ENCODE measurements at places on chromosomes 2 and 18.

- DNase-seq = no peak
These were observed 64.7 kb upstream of the MAPRE2 start for GRCh38 chr18:34976534-34976898.

GRCh38 chr2:195458936-195459335, 198.1 kb upstream of the SLC39A10 start:
- DNase-seq = no peak

- no peak for DNase-seq
These were observed 522.6 kb downstream of the TDRD15 start for GRCh38 chr2:21646345-21646744.

GRCh38 chr2:123976054-123976648, 48.9 kb upstream of the CNTNAP5 start:
- no peak for DNase-seq

- DNase-seq = no peak
These were observed 438.5 kb upstream of the TCF4 start for GRCh38 chr18:56026509-56026908.

DNA sequence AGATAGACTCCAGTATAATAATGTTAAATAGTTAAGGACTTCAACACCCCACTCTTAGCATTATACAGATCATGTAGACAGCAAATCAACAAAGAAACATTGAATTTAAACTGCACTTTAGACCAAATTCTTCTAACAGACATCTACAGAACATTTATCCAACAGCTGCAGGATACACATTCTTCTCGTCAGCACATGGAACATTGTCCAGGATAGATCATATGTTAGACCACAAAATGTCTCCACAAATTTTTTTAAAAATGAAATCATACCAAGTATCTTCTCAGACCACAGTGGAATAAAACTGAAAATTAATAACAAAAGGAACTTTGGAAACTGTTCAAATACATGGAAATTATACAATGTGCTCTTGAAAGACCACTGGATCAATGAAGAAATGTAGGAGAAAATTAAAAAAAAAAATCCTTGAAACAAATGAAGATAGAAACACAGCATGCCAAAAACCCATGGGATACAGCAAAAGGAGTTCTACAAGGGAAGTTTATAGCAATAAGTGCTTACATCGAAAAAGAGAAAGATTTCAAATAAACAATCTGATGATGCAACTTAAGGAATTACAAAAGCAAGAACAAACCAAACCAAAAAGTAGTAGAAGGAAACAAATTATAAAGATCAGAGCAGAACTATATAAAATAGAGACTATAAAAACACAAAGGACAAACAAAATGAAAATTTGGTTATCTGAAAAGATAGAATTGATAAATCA, 12.3 kb upstream of the SPP2 start:
- no peak for DNase-seq

DNA sequence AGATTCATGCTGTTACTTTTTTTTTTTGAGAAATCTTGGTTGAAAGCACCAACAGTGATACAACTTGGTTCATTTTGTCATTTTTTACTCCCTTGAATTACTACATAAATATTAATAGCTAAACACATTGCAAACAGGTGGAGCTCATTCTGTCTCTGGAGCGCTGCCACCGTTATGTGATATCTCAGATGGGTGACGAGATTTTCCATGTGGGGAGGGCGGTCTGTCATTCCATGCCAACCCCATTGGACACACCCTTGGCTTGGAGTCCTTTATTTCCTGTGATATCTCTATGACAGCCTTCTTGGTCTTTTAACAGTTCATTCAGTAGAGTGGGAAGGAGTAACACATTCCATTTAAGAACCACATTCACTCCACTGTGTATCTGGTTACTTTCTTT, 794.8 kb downstream of the SATB2 start:
- DNase-seq = no peak

GRCh38 chr18:45522371-45522770, 92.9 kb upstream of the SLC14A2 start:
- DNase-seq = no peak

DNA sequence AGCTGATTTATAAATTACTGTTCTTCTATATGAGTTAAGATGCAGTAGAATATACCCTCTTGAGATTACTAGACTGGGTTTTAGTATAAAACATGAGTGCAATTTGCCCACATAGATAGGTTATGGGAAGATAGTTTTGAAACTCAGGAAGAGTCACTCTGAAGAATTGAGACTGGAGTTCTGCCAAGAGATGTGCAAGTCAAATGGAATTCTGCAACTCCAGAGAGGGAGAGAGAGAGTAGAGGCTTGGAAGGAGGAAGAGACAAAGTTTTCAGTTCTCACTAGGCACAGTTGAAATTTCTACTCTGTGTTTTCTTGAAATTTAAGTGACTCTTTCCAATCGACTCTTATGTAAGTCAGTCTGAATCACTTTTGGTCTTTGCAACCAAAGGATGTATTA, 878.8 kb downstream of the TSN start:
- DNase-seq = no peak

DNA sequence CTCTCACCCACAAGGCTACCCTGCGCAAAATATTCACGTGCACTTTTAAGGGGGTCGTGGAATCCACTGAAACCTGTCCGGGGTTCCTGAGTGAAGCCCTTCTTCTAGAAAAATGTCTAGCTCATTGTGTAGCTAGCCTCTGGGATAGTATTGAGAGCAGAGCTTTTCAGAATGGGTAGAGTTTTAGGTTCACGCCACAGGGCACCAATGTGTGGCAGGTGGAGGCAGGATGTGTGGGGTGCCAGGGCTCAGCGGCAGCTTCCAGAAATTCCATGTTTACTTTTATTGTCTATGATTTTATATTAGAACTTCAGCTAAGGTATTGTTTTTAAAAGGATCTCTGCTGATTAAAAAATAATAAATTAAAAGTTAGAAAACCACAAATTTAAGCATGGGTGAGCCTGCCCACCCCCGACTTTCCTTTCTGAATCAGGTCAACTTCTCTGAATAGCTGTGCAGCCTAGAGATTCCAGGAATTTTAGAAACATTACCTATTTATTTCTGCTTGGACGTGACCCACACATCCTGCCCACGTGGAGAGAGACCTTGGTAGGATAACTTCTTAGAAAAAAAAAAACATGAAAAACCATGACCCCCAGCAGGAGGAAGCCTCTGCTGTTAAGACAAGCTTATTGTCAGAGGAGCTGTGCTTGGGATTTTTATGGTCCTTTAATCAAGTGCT, 163.7 kb downstream of the CTIF start:
- DNase-seq = no peak

DNA sequence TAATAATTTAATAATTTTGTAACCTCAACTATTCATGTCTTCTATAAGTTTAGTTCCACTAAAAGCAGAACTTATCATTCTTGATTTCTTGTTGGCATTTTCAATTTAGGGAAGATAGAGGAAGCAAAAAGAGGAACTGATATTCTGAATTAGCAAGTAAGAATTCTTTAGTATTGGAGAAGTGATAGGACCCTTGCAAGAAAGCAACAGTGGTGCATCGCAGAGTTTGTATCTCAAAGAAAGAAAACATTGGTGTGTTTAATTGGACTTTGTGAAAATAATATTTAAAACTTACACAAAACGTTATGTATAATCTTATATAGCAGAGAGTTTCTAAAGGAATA, 36.5 kb upstream of the TNFRSF11A start:
- no peak for DNase-seq

- DNase-seq = no peak
These were observed 197.7 kb downstream of the ALPK2 start for GRCh38 chr18:58431215-58431614.

DNA sequence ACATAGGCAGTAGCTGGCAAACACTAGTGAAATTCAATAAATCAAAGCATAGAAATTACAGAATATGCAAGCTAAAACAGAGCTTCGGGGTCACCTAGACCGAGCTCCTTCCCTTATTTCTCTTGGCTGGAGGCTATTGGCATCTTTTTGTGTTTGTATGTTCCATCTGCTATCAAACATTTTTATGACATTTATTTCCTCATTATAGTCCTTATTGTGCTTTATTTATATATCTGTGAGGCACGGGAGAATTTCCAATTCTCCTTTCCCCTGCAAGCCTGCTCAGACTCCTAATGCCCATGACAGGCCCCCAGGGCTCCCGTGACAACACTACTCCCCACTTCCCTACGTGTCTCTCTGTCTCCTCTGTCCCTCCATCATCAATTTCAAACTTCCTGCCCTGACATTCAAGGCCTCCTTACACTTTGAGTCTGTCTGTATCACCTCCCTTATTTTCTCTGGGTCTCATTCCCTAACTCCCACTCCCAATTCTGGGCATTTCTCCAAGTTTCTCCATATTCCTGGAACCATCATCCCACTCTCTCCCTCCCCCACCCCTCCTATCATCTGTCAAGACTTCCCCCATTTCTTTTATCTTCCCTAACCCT, 316.9 kb downstream of the OSR1 start:
- no peak for DNase-seq

- peak; percentile 73 for DNase-seq
These were observed 10.4 kb downstream of the HS6ST1 start for GRCh38 chr2:128308284-128308731.

DNA sequence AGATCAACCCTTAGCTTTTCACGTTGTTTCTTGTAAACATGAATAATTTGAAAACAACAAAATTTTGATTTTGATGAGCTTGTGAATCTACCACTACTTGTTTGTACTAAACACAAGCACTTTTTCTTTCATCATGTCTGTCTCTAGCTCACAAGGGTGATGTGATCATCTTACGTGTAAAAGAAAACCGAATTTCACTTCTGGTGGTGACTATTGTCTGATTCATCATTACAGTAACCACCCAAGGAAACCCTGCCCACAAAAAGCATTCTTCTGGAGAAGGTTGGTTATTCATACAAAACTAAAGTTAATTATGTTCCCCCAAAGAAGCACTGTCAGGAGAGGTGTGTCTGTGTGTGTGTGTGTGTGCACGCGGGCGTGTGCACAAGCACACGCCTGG, 285.4 kb downstream of the ZNF516 start:
- DNase-seq = no peak

DNA sequence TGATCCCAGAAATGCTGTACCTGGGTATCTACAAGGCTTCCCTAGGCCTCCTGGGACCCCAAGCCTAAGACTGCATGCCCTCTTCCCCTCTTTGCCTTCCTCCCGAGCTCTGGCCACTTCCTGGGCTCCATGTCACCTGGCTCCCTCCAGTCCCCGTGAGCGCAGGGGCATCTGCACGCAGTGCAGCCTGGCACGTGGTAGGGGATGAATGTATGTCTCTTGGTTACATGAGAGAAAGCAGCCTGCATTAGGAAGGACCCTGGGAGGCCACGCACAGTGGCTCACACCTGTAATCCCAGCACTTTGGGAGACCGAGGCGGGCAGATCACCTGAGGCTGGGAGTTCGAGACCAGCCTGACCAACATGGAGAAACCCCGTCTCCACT, 15.8 kb downstream of the PASK start:
- no peak for DNase-seq

GRCh38 chr2:176769499-176770370, 442.9 kb upstream of the HNRNPA3 start:
- DNase-seq = no peak

DNA sequence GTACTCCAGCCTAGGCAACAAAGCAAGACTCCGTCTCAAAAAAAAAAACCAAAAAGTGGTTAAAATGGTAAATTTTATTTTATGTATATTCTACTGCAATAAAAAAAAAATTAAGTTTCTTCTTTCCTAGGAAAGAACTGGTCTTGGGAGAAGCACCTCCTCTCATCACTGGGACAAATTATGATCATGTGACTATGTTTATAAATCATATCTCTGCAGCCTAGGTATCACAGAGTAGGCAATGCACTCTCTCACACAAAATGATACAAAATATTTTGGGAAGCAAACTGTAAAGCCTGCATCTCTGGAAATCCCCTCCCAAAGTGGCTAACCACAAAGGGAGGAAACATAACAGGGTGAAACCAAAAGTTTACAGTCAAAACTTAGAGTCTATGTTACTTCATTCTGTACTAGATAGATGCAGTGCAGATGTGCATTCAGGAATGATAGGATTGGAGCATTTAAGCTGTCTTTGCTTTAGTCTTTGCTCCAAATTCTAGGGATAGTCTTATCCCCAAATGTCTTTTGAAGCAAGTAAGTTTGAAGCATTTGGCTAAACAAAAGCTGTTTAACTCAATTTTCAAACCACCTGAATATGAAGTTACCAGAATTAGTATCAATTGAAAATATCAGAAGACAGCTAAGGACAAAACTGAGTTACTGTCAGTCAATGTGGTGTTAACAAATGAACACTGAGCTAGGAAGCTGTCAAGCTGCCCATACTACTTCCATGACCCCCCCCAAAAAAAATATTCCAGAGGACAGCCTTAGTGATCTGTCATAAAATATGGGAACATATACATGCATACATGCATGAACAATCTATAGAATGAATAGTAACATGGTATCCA, 21.1 kb upstream of the MALT1 start:
- no peak for DNase-seq

- DNase-seq = no peak
These were observed 29.8 kb downstream of the BABAM2 start for GRCh38 chr2:27920148-27920885.

GRCh38 chr18:69944436-69944835, 3.2 kb downstream of the CD226 start:
- DNase-seq = no peak

GRCh38 chr2:185006481-185006880, 408.2 kb downstream of the ZNF804A start:
- DNase-seq = no peak

GRCh38 chr2:146893500-146894041, 951.3 kb upstream of the ACVR2A start:
- DNase-seq = no peak

- DNase-seq = no peak
These were observed 512.2 kb downstream of the SATB2 start for GRCh38 chr2:198945496-198945895.

- DNase-seq = no peak
These were observed 364.0 kb downstream of the LPIN1 start for GRCh38 chr2:12110481-12110880.

DNA sequence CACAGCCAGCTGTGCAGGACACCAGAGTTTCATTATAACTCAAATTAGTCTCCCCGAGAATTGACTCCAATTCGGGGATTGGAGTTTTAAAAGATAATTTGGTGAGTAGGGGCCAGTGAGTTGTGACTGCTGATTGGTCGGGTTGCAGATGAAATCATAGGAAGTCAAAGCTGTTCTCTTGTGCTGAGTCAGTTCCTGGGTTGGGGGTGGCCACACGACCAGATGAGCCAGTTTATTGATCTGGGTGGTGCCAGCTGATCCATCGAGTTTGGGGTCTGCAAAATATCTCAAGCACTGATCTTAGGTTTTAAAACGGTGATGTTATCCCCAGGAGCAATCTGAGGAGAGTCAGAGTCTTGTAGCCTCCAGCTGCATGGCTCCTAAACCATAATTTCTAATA, 82.7 kb upstream of the SLC66A3 start:
- DNase-seq = no peak

- DNase-seq = no peak
These were observed 109.2 kb downstream of the SOCS6 start for GRCh38 chr18:70398076-70398475.

GRCh38 chr2:16050908-16051489, 110.6 kb downstream of the MYCN start:
- DNase-seq = no peak

- DNase-seq = no peak
These were observed 66.5 kb upstream of the CTNNA2 start for GRCh38 chr2:79446313-79446712.

DNA sequence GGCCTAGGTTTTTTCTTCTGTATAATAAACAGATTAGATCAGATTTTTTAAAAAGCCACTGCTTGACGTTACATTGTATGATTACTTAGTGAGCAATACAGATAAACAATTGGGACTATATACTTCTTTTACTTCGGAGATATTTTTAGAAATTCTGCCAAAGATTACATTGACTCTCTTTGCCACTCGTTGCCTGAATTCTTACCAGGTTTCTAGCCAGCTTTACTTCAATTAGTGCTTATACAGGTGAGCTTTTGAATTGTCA, 156.6 kb downstream of the HAUS1 start:
- DNase-seq = no peak

All from sigmoid colon (tissue), 7 donors.